ENCODE measurements at places on chromosomes 6 and 20.
A peak's percentile ranks its signal among the peaks of the same experiment; 100 is the strongest.

GRCh38 chr6:77264970-77265369 is 198.3 kb downstream of the HTR1B start:
- no peak for DNase-seq

GRCh38 chr6:143516690-143517446 is 5.3 kb upstream of the FUCA2 start:
- no peak for DNase-seq

GRCh38 chr6:28053584-28053983 is 26.8 kb upstream of the ZNF165 start:
- no peak for DNase-seq

DNA sequence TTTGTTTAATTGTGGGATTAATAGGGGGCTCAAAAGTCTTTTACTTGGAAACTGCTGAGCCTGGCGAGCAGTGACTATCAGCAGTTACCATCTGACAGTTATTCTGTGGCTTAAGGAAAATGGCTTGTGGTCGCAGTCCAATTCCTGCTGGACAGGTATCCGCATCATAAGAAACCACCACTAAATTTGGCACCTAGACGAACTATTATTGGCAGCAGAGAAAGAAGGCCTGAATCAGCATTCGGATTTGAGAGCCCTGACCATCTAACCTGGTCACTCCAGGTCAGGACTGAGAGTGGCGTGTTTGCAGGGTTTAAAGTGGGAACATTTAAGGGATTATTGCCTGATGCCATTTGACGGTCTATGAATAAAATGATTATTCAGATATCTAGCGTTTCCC is 146.4 kb downstream of the RPS12 start:
- no peak for DNase-seq

GRCh38 chr6:39082310-39082709 is 32.7 kb downstream of the SAYSD1 start:
- no peak for DNase-seq

DNA sequence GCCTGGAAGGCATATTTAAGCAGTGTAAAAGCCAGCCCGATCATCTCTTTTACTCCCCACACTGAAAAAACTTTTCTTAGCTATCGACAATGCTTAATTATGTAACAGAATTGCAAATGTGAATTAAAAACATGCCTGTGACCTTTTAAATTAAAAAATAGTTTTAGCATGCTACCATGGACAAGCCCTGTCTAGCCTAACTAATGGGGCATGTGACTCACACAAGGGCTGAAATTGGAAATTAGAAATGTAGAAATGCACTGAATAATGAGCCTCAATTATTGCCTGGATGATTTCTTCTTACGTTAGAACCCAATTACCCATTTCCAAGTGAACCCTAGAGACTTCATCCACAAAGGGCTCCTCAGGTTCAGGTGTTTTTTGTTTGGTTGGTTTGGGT is 82.7 kb downstream of the SIM1 start:
- no peak for DNase-seq

GRCh38 chr6:92271091-92271490 is 1148.3 kb downstream of the EPHA7 start:
- DNase-seq, result no peak

DNA sequence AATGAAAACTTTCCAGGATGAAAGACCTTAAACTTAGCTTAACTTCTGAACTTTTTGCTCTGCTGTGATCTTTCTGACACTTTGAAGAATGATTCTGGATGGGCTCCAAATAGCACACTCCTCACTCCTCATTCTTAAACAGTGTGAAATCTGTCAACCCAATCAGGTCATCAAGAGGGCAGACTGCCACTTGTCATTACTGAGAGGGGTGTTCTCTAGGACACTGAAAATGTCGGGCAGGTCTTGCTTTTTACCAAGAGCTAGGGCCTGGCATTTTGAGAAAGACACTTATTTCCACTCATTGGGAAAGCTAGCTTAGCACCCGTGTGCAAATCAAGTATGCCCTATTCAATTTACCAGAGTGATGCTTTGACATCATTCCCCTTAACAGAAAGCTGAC is 122.2 kb downstream of the MTFR2 start:
- DNase-seq, result no peak

DNA sequence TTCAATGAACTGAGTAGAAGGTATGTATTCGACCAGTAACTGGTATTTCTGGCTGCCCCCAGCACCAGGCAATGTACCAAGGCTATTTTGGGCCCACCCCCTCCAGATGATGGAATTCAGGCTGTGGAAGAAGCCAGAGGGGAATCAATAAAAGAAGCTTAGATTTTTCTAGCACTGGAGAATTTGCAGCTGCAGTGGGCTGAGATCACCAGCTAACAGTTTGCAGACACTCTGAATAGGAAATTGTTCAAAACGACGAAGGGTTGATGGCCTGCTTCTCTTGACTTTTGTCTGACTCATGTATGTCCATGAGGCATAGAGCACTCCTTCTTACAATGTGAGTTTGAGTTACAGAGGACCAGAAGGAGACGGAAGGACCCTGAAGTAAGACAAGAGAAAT is 32.4 kb upstream of the FBXO9 start:
- DNase-seq, result no peak

GRCh38 chr20:51318058-51318949 is 224.2 kb downstream of the NFATC2 start:
- DNase-seq, result peak; percentile 41

GRCh38 chr20:57388953-57389694 is 2.1 kb upstream of the RBM38 start:
- peak; percentile 58 for DNase-seq

DNA sequence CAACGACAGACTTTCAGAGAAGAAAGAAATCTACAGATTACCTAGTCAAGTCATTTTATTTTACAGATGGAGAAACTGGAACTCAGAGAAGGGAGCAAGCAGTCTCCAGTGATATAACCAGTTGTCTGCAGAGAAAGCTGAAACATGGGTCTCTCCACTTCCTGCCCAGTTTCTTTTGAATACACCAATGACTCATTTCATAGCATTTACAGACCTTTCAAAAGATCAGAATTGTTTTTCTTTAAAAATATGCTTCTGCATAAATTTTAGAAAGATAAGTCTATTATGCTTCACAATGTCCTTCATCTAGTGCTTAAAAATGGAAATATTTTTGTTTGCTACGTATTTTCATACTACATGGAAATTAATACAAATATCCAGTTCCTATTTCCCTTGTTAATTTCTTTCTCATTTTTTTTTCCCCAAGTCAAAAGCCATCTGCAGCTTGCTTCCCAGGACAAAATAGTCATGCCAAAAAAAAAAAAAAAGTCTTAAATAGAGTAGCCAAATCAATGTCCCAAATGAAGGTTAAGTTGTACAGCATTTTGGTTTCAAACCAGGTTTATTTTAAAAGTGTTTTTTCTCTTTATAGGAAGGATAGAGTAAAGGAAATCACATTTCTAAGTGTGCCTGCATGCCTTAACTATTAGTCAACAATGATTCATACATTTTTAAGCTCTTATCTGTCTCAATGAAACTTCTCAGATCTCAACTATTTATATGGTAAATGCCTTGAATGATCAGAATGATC is 36.9 kb downstream of the ARHGAP18 start:
- peak; percentile 62 for DNase-seq

GRCh38 chr6:169141671-169142537 is 111.7 kb downstream of the THBS2 start:
- DNase-seq, result no peak

DNA sequence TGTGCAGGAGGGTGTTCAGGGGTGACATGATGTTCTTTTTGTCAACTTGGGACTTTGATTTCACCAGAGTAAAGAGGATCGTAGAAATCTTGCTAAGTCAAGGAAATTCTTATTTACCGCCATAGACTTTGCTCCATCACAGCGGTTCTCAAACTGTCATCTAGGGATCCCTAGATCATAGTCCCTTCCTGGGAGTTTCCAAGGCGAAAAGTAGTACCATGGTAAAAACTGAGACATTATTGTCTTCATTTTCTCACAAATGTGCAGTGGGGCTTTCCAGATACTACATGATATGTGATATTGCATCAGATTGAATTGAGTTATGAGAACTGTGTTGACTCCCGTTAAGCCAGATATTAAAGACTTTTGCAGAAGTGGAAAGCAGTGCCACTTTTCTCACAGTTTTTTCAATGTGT is 79.7 kb downstream of the JARID2 start:
- no peak for DNase-seq

GRCh38 chr6:36539814-36540568 is 7.3 kb downstream of the STK38 start:
- DNase-seq, result no peak

DNA sequence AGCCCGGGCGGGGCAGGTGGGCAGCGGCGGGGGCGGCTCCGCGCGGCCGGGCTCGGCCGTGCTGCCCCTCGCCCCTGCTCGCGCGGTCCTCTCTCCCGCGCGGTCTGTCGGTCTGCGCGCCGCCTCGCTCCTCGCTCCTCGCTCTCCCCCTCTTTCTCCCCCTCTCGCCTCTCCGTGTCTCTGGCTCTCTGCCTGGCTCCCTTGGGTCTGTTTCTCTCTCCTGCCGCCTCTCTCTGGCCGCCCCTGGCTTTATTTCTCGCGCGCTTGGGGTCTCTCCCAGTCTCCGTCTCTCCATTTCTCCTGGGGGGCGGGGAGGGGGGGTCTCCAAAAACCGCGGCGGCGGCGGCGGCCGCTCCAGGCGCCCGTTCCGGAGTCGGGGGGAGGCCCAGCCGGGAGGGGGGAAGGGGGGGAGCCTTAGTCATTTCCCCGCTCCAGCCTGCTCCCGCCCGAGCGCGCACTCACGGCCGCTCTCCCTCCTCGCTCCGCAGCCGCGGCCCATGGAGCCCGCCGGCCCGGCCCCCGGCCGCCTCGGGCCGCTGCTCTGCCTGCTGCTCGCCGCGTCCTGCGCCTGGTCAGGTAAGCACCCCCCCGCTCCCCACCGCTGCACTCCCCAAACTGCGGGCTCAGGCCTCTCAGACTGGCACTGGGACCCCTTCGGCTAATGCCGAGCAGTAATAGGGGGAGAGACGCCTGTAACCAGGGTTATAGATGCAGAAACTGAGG is at the start of gene SIRPA:
Gene SIRPA, plus strand, starts transcription at position 457 of the 723 bp plus-strand sequence. Its CDS starts 41 bp downstream, at position 498.
- no peak for DNase-seq

- no peak for DNase-seq
Measured at GRCh38 chr6:133428295-133428694, 187.1 kb downstream of the EYA4 start.

DNA sequence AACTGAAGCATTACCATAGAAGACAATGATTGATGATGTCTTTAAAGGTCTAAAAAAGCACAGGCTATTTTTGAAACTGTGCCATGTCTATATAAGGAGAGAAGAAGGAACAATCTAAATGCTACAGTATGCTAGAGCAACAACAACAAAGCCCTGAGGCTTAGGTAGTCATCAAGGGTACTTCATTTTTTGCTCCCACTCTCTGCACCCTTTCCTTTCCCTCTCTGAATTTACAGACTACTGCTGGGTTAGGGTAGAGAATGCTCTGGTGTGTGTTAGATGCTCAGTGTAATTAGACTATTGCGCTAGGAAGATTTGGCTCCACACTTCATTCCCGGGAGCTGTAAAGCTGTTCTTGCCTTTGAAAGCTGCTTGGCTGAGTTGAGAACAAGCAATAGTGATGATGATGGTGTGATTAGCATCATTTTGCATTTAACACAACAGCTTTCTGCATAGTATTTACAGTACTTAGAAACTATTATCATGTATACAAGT is 1262.5 kb upstream of the CITED2 start:
- no peak for DNase-seq

DNA sequence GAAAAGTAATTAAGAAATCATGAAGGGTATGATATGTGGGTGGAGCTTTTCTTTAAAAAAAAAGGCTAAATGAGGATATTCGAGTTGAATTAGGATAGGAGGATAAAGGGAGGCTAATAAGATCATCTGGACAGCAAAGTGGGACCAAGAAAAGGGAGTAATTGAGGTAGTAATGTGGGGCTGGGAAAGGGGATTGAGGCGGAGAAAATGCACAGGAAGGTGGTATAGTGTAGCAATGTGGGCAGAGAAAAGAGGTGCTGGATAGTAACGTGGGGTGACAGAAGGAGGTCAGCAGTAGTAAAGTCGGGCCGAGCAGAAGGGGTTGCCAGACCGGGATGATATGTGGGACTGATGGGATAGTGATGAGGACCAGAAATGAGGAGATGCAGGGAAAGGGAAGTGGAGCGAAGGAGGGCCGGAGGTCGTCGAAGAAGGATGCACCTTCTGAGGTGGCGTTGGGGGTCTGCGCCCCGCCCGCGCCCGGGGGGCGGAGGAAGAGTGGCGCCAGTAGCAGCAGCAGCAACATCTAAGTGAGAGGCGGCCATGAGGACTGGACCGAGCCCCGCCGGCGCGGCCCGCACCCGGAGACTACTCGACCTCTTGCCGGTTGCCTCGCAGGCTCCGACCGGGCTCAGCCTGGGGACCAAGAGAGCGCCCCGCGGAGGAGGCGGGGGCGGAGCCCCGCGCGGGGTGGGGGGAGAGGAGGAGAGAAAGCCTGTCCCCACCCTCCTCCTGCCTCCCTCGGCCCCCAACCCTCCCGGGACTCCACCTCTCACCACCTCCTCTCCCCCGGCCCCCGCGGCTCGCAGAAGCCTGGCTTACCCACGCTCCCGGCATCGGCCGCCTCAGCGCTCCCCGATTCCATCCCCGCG is 887 bp downstream of the GABBR1 start:
- DNase-seq, result peak; percentile 73

DNA sequence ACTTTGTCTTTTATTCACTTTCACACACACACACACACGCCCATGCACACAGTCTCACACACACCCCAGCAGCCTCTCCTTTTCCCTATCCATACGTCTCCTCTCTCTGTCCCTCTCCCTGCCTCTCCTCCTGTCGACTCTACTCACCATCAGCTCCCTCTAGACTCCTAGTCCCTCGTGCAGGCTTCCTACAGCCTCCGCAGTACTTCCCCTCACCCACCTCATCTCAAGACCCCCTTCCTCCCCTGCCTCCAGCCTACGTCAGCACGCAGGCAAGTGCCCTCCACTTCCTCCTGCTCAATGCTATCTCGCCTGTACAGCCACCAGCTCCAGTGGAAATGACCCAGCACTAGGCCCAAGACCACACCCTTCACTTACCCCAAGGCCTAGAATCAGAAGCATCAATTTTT is 820 bp upstream of the TREML2 start:
- DNase-seq, result no peak

- no peak for DNase-seq
Measured at GRCh38 chr6:7726416-7727085, 652 bp downstream of the BMP6 start.

DNA sequence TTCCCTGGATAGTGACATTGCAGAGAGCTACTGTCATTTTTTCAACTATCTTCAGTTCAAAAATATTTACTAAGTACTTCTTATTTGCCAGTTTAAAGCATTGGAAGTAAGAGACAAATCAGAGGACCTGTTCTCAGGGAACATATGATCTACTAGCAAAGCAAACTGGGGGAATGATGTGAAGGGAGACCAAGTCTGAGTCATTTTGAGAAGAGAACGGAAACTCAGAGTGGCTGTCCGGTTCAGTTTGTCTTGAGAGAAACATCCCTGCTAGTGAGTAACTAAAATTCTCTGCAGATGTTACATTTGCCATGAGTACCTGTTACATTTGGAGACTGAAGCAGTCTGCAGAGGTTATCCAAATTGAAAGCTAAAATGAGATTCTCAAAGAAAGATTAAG is 118.3 kb downstream of the KCNQ5 start:
- DNase-seq, result no peak

- no peak for DNase-seq
Measured at GRCh38 chr6:132005178-132005577, 54.0 kb upstream of the CCN2 start.
